ENCODE measurements at places on chromosomes 3 and 15. TPM values are rescaled to one million over a fixed set of nuclear protein-coding genes. Genes with fewer than 3 reads are reported as not detected.

The GMPS gene
- total RNA-seq, result 36.1 TPM

The PRSS50 gene
- total RNA-seq, result not detected

- DNase-seq, result no peak
Measured at GRCh38 chr3:197970588-197970987, 10.6 kb downstream of the LMLN start.

GRCh38 chr3:45488591-45488990 lies 100.2 kb downstream of the LARS2 start:
- DNase-seq, result no peak

GRCh38 chr15:85458764-85459163 lies 78.4 kb downstream of the AKAP13 start:
- no peak for DNase-seq

GRCh38 chr15:77815015-77815414 lies 182.3 kb upstream of the LINGO1 start:
- no peak for DNase-seq
